ENCODE measurements at places on chromosomes 2 and 18.

GRCh38 chr2:139990646-139991335, 1210.6 kb upstream of the NXPH2 start:
- no peak for DNase-seq

GRCh38 chr2:28322981-28323396, 69.7 kb upstream of the FOSL2 start:
- no peak for DNase-seq

- DNase-seq: no peak
These were observed 87.6 kb downstream of the SEMA4F start for GRCh38 chr2:74741629-74742028.

DNA sequence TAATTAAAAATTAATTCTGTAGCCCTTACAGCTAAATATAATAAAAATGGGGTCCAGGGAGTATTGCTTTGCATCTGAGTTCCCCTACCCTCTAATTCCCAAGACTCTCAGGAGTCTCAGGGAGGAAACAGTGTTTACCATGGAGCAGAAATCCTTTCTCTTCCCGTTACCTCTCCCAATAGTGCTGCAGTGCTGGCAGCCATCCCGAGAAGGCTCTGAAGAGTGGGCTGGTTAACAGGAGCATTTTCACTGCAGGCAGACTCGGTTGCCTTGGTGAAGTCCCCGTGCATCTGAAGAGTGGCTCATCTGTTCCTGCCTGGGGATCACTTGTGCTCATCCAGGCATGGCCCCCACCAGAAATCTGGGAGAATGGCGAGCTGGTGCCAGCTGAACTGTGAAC, 41.8 kb upstream of the TMEM178A start:
- DNase-seq: no peak

GRCh38 chr2:64698668-64699444, 45.1 kb upstream of the SERTAD2 start:
- DNase-seq: no peak

DNA sequence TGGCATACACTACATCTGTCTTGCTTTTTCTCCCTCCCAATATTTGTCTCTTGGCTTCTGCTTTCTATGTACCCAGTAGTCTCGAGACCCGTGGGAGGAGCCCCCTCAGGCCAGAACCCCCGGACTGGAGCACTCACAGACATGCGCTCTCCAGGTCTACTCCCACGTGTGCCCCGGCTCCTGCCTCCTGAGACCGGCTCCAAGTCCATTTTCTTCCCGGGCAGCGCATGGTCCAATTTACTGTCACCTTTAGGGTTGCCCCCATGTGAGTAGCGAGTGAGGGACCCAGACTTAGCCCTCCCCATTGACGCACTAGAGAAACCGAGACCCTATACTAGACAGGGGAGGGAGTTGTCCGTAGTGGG, 11.8 kb upstream of the TEX51 start:
- no peak for DNase-seq

DNA sequence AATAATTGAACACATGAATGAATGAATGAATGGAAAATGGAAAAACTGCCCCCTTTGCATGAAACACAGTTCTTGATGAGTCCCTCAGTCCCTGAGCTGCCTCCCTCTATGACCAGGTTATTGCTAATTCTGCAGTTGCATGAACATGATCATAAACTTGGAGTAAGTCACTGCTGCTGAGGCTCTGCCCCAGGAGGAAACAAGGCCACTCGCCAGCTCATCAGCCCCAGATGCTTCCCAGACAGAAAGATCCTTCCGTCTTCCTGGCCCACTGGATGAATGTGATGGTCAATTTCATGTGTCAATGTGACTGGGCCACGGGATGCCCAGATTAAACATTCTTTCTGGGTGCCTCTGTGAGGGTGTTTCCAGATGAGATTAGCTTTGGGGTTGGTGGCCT, 16.4 kb downstream of the GPR45 start:
- DNase-seq: no peak

- no peak for DNase-seq
These were observed 1.0 kb downstream of the NAB1 start for GRCh38 chr2:190649798-190650390.

GRCh38 chr2:228372212-228372611, 190.7 kb upstream of the SPHKAP start:
- DNase-seq: no peak

DNA sequence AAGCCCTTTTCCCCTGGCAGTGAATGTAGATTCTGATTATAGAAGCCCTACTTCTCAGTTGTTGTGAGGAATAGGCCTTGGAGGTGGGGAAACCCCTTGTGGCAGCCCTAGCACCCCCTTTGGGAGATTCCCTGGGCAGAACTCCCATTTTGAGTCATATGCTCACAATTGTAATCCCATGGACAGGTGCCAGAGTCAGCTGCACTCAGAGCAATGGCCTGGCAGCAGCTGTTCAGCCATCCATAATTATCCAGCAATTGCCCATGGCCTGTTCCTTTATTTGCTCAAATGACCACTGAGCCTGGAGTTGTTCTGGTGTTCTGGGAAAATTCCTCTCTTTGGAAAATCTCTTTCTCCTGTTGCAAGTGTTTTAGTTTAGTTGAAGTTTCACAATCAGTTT, 71.7 kb downstream of the PTRHD1 start:
- no peak for DNase-seq

- DNase-seq: no peak
These were observed 184.8 kb downstream of the CAMKMT start for GRCh38 chr2:44546459-44547127.

GRCh38 chr18:79511671-79512301, 116.1 kb downstream of the NFATC1 start:
- peak; percentile 53 for DNase-seq

DNA sequence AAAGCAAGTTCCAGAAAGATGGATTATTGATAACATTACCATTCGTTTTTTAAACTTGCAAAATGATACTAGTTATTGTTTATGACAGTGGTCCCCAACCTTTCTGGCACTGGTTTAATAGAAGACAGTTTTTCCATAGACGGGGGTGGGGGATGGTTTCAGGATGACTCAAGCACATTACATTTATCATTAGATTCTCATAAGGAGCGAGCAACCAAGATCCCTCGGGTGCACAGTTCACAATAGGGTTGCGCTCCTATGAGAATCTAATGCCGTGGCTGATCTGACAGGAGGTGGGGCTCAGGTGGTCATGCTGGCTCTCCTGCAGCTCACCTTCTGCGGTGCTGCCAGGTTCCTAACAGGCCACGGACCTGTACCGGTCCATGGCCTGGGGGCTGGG, 86.2 kb downstream of the BCL2 start:
- no peak for DNase-seq

- no peak for DNase-seq
These were observed 614.9 kb downstream of the ARHGAP15 start for GRCh38 chr2:143744114-143744513.

DNA sequence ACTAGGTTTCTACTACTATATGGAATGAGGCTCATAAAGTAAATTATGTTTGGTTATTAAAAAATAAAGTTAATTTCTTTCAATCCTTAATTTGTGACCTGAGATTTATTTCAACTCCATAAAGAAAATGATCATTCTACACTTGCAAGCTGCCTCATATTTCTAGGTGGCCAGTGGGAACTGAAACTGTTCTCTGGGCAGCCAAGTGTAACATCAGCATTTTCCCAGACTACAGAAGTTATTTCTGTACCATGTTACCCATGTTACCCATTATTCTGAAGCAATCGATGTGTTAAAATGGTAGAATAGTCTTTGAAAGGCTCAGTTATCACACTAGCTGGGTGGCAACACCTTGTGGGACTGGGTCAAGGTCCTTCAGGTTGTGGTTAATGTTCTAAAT, 139.3 kb upstream of the FBXO11 start:
- DNase-seq: no peak

DNA sequence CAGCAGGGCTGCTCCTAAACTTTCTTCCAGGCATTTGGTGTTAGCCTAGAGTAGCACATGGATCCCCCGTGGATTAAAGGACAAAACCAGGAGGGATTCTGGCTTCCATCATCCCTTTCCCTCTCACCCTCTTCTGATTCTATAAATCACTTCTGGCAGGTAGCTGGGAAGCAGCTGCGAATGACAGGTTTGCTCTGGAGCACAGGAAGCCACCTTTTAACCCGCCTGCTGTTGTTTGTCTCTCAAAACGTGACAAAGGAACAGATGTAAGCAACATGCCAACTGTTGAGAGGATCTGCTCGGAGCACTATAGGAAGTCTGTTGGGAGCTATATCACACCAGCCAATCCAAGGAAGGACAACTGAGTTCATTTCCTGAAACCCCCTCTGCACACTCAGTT, 101.9 kb downstream of the ACTR2 start:
- no peak for DNase-seq

GRCh38 chr2:234292962-234293243, 204.0 kb downstream of the ARL4C start:
- DNase-seq: no peak

- no peak for DNase-seq
These were observed 190.4 kb downstream of the RIT2 start for GRCh38 chr18:42925036-42925435.

DNA sequence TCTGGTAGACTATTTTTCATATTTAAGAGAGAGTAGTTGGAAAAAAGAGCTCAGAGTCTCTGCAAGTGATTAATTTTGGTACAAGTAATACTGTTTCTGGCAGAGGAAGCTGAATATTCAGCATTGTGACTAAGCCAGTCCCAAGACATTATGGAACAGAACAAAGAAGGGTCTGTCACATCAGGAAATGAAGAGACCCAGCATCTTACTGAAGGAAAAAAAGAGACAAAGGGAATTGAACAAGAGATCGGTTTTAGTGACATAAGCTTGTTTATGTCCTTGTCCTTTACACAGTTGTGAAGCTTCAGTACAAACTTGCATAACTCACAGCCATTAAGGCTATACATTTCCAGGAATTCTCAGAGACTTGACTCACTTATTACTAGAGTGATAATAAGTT, 568.5 kb upstream of the SLC8A1 start:
- DNase-seq: no peak

DNA sequence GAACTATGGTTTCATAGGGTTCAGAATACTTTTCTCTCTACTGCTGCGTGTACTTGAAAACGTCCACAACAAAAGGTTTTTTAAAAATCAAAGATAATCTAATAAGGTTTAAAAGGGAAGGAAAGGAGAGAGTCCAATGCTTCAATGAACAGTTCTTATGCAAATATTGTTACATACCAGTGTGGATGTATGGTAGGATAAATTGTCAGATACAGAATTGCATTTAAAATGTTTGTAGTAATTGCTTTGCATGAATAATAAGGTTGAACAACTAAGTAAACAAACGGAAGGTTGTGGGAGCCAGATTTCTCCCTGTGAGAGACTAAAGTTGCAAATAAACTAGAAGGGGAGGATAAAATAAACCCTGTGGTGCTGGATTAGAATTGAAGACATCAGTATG, 53.8 kb upstream of the RBBP8 start:
- DNase-seq: no peak

DNA sequence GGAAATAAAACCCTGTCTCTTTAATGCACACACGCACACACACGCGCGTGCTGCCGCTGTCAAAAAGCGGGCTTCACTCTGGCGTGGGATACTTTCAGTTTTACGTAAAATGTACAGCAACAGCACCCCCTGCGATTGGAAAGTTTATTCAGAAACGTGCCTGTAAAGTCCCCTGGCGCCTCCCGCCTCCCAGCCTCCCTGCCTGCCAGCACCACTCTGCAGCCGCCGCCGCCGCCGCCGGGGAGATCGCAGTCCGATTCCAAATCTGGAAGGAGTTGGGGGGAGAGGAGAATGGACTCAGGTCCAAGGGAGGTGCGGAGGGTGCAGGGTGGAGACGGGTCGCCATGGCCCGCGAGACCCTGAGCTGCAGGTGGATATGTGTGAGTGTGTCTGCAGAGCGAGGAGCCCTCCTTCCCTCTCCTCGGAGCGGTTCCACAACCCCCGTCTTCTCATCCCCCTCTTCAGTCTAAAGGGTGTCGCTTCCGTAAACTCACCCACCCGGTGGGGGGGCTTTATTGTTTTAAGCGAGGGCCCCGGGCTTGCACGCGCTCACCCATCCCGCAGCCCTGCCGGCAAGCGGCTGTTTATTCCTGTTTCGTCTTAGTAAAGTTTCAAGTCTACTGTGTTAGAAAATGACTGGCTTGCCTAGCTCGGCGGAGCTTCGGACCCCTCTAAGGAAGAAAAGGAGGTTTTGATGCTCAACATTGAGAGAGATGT, 1.8 kb upstream of the BCL11A start:
- peak; percentile 77 for DNase-seq

DNA sequence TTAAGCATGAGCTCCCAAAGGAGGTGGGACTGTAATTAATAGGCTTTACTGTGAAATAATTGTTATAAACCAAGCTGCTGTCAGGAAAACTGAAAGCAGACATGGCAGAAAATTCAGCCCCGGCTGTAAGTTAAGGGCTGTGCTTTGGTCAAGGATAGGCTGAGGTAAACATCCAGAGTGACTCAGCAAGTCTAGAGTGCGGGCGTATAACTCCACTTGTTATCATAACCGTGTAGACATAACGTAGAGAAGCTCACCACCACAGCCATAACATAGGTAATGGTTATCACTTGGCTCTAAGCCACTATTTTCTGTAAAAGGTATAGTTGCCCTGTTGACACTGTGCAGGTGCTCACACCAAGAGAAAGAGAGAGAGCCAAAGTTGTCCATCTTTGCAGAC, 316.8 kb downstream of the DCDC2C start:
- no peak for DNase-seq

DNA sequence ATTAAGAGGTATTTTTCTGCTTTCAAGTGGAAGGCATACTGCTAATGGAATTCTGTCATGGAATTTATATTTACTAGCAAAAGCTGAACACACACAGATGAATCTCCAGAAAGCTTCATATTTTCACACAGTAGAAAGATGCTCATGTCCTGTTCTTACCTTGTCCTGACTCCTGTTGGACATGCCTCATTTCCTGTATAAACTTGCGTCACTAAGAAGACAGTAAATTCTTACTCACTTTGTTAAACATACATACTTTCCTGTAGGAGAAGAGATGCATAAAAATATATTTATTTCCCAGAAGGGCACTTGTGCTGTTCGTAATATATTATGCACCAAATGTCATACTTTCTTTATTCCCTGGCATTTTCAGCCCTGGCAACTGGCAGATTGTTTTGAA, 238.3 kb upstream of the RASGRP3 start:
- no peak for DNase-seq

GRCh38 chr2:43239981-43240765, 13.8 kb upstream of the ZFP36L2 start:
- DNase-seq: no peak

GRCh38 chr18:9608728-9609127, 5.6 kb downstream of the PPP4R1 start:
- DNase-seq: no peak

DNA sequence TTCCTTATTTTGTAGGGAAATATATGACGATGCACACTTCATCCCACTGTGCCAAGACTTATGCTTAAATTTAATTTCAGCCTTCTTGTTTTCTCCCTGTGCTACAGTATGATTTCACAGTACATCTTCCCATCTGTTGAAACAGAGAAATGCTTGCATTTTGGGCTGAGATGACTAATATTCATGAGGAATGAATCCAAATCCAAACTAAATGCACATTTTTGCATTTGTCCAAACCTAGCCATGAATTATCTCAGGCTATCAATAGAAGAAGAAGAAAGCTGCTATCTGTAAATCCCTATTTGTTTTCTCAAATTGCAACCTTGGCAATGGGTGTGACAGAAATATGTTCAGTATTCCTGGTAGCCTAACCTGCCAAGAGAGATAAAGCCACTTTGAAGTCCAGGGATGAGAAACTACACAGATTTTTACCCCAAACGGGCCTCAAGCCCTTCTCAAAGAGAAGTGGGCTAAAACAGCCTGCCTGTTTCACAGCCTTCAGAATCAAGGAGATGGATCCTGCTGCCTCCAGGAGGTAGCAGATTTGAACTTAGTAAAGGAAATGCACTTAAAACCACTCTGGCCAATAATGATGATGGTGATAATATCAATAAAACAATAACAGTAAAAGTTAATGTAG, 306.9 kb upstream of the NT5C1B start:
- no peak for DNase-seq
